ENCODE measurements at places on chromosomes 1 and 21.

DNA sequence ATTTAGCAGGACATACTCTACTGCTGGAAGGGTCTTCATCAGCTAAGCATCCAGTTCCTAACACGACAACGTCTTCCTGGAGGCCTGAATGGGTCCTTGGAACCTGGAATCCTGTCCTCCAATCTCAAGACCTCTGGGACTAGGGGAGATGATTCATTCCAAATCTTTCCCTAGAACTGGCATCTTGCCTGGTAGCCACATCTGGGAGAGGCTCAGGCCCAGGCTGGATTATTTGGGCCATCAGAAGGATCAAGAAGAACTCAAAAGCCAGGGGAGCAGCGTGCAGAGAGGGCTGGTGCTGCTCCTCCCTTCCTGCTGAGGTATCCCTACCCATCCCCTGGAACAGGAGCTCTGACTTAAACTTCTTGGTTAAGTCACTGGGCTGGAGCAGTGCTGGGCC, 2.8 kb upstream of the PHLDA3 start:
- DNase-seq = no peak

- no peak for DNase-seq
Measured at GRCh38 chr1:54596756-54597155, 26.6 kb downstream of the FAM151A start.

- no peak for DNase-seq
Measured at GRCh38 chr1:111270771-111271463, 19.7 kb upstream of the CHIA start.

- DNase-seq = peak; percentile 26
Measured at GRCh38 chr1:101178688-101179491, 57.9 kb upstream of the S1PR1 start.

- DNase-seq = peak; percentile 36
Measured at GRCh38 chr1:167489571-167490340, 28.6 kb downstream of the CD247 start.

DNA sequence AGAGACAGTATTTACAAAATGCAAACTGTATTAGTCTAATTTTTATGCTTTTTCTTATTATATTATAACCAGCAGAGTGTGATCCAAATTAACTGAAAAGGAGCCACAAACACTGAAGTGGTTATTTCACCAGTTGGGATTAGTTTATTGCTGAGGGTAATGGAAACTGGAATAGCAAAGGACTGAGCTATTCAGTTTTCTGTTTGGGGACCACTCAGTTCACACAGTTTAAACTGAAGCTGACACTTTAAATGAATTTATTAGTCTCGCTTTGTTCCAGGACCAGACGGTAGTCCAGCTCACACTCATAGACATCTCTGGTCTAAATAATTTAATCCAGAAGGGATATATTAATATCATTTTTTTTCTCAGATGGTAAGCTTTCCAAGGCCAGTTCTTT, 410.7 kb downstream of the LTN1 start:
- DNase-seq = no peak

GRCh38 chr21:29670228-29670627, 269.6 kb downstream of the GRIK1 start:
- DNase-seq = no peak

- no peak for DNase-seq
Measured at GRCh38 chr1:204560590-204561150, 44.5 kb downstream of the MDM4 start.

DNA sequence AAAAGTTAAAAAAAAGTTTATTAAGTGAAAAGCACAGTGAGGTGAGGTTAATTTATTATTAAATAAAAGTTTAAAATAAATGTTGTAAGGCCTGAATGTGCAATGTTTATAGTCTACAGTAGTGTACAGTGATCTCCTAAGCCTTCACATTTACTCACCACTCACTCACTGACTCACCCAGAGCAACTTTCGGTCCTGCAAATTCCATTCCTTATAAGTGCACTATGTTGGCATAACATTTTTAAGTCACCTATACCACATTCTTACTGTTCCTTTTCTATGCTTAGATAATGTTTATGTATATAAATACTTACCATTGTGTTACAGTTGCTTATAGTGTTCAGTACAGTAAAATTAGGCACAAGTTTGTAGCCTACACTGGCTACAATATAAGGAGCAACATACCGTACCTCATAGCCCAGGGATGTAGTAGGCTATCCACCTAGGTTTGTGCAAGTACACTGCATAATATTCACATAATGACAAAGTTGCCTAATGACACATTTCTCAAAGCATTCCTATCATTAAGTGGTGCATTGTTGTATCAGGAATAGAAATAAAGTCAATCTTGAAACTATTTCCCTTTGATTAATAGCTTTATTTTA, 426.5 kb upstream of the BRINP3 start:
- no peak for DNase-seq

GRCh38 chr1:185835191-185835590, 101.0 kb downstream of the HMCN1 start:
- no peak for DNase-seq
